ENCODE measurements at places on chromosomes 4 and X. TPM values are rescaled to one million over a fixed set of nuclear protein-coding genes. Genes with fewer than 3 reads are reported as not detected.

PALLD gene
- total RNA-seq, result 33.5 TPM

KDR gene
- 0.63 TPM for total RNA-seq

MAOA gene
- total RNA-seq, result 7.4 TPM

RAB41 gene
- total RNA-seq, result not detected

CLDN34 gene
- total RNA-seq, result 0.66 TPM

PRDM5 gene
- 2.4 TPM for total RNA-seq

SLITRK4 gene
- 2.3 TPM for total RNA-seq

F11 gene
- total RNA-seq, result not detected

TREX2 gene
- total RNA-seq, result 1.4 TPM

TLR10 gene
- not detected for total RNA-seq

CLCN4 gene
- total RNA-seq, result 16.3 TPM

AMER1 gene
- total RNA-seq, result 4.3 TPM

MAGEC3 gene
- total RNA-seq, result not detected

ZDHHC9 gene
- 29.0 TPM for total RNA-seq

ITGB1BP2 gene
- 0.75 TPM for total RNA-seq

POU3F4 gene
- total RNA-seq, result not detected
